ENCODE measurements at places on chromosomes 12 and 14.
A peak's percentile ranks its signal among the peaks of the same experiment; 100 is the strongest.

DNA sequence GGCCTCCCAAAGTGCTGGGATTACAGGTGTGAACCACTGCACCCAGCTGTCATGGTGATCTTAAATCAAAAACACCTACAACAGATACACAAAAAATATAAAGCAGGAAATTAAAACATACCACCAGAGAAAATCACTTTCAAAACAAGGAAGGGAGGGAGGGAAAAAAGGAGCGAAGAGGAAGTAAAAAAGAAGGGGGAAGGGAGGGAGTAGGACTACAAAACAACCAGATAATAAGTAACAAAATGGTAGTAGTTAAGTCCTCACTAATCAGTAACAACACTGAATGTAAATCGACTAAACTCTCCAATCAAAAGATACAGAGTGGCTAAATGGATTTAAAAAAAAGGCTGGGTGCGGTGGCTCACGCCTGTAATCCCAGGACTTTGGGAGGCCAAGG lies 89.0 kb downstream of the SH2B3 start:
- no peak for DNase-seq

DNA sequence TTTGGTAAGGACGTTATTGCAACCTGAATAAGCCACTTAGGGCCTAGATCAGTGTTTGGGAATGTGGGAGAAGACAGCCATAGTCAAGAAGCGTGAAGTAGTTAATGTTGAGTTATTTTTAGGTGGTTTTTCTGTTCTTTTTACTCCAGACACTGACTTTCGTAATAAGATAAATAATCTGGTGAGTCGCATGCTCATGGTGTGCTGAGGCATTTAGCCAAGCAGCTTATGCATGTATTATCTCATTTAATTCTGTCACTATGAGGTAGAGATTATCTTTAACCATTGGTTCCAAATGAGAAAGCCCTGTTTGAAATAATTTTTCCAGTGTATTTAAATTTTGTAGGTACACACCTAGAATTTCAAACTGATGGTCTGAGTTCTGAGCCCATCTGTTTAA lies 67.3 kb downstream of the RCOR1 start:
- DNase-seq = no peak

- no peak for DNase-seq
These were observed 196.5 kb downstream of the NOVA1 start for GRCh38 chr14:26401179-26401968.

DNA sequence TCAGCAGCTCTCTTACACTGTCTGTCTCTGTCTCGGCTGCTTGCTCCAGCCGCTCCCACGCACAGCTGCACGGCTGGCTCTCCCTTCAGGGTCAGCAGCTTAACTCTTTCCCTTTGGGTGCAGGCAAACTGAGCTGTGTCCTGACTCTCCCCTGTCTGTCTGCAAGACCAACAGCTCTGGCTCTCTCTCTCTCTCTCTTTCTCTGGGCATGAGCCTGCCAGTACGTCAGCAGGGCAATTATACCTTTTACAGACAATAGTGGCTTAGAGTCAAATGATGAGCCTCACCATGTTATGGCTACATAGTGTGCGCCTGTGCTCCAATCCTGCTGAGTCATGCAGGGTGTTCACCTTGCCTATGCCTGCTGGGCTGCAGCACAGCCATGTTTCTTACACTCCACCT lies 120.5 kb upstream of the DDHD1 start:
- DNase-seq = no peak

DNA sequence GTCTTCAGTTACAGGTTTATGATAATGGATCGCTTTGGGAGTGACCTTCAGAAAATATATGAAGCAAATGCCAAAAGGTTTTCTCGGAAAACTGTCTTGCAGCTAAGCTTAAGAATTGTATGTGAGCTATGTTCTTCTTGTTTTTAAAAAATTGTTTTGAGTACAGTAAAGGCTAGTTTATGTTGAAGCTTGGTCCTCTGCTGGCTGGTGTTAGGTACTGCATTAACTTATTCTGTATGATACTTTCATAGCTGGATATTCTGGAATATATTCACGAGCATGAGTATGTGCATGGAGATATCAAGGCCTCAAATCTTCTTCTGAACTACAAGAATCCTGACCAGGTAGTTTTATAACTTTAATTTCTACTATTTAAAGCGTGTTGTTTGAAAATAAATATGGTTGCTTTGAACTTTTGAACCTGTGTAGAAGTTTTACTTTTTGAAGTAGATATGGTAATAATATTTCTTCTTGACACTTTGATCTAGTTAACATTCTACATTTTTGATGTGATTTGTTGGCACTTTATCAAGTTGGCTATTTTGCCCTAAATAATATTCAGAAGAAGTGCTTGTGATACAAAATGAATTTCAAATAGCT lies 55.7 kb downstream of the VRK1 start:
- DNase-seq = peak; percentile 52

DNA sequence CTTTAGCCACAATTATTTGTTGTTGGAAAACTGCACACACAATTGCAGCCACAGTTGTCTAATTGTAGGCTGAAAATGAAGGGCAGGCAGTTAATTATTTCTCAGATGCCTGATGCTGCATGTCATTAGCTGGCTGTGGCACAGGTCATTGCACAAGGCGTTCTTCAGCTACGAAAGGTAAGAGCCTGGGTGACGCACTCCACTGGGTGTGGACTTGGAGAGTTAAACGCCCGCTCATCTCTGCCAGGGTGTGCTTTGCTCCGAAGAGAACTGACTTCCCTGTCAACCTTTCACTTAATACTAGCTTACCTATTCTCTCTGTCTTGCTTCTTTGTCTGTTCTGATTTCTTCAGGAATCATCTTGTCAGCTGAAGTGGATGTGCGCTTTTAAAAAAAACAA lies 91.4 kb upstream of the CPM start:
- no peak for DNase-seq

- no peak for DNase-seq
These were observed 3.1 kb downstream of the FUT8 start for GRCh38 chr14:65415613-65416012.

GRCh38 chr12:118356809-118357256 lies 15.9 kb downstream of the TAOK3 start:
- DNase-seq = peak; percentile 45

- DNase-seq = no peak
These were observed 21.5 kb downstream of the KLHL28 start for GRCh38 chr14:44940211-44940610.

- no peak for DNase-seq
These were observed 228.6 kb downstream of the ZFP36L1 start for GRCh38 chr14:68564191-68564825.

DNA sequence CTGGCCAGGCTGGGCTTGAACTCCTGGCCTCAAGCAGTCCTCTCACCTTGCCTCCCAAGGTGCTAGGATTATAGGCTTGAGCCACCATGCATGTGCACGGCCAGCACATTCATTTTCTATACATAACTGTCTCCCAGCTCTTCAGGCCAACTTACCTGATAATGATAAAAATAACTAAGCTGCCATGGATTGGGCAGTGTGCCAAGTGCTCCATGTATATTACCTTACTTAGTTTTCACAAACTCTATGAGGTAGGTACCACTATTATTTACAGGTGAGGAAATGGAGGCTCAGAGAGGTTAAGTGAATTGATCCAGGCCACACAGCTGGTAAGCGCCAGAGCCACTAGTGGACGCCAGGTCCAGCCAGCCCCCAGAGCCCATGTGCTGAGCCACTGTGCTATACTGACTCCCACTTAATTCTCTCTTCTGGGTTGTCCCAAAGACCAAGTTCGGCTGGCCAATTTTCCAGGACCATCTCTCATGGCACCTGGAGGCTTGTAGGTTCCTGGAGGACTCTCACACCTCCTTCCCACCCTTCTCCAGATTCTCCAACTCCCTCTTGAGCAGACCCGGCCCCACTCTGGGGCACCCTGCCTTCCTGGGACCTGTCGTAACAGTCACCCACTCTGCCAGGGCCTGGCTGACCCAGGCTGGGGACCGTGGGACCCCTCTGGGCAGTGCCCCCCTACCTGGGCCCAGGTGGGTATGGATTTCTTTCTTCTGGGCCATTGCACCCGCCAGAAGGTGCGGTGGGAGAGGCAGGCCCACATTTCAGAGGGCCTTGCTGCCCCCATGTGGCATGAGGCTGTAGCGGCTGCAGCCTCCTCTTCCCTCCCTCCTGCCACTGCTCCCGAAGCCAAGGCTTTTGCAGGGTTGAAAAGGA lies 30.2 kb upstream of the CIPC start:
- peak; percentile 8 for DNase-seq

DNA sequence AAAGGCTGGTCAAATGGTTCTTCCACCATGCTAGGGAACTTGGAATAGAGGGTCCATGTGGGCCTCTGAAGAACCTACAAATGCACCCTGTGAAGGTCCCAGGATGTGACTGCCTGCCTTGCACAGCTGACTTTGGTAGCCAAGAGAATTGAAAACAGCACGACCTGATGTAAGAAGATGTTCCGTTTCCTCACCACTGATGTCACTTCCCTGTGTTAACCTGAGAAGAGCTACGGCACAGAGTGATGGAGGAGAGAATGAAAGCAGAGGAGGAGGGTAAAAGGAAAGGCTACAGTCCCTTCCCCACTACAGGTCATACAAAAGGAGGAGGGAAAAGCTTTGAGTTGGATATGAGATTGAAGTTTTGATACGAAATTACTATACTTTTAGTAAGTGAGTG lies 328.8 kb downstream of the RGS6 start:
- DNase-seq = no peak
